ENCODE measurements at places on chromosomes 5 and 9.

DNA sequence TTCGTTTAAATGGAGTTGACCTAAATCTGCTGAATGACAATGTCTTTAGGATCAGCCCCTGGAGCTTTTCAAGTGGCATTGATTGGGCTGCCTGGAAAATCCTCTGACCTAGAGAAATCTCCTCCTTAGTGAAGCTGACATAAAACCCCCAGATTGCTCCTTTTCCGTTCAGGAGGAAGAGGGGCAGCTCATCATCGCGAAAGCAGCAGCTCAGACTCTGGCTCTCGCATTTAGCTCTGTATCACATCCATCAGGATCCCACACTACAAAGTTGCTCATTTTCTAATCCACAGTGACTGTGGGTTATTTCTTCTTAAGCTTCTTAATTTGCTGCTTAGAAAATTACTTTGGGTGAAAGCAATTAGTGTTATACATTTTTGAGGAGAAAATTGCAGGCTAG is 373.7 kb downstream of the ENC1 start:
- no peak for DNase-seq

GRCh38 chr9:93662952-93663572 is 86.7 kb downstream of the PHF2 start:
- DNase-seq = no peak

- DNase-seq = no peak
Observed at GRCh38 chr5:32278406-32278805, 34.3 kb downstream of the MTMR12 start.

DNA sequence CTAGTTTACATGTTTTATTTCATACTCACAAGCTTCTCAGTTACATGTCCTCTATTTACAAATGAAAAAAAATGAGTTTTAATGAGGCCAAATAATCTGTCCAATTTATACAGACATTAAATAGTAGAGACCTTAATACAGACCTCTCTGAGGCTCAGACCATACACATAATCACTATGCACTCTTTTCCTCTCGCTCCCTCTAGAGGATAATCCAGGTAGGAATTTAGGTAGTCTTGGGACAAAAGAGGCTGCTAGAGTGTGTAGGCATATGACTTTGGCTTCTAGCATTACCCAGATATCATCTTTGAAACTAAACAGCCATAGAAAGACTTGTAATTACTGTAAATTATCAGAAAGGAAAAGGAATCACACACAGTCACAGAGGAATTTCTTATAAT is 444.7 kb downstream of the HINT1 start:
- no peak for DNase-seq

- peak; percentile 27 for DNase-seq
Observed at GRCh38 chr5:76256116-76256889, 146.8 kb upstream of the IQGAP2 start.

DNA sequence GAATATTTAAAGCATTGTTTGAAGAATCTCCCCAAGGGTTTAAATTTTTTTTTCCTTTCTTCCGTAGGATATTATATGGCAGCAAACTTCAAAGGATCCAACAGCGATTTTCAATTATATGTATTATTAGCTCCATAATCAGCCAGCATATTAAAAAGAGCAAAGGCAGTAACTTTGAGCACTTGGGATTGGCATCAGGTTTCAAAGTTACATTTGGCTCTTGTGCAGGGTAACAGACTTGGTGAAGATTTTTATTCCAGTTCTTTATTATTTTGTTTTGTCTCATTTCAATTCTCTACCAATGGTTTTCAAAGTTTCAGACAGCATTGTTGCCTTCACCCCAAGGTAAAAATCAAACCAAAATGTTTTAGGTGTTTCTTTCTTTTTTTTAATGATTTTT is 116.7 kb upstream of the ZNF366 start:
- DNase-seq = no peak

DNA sequence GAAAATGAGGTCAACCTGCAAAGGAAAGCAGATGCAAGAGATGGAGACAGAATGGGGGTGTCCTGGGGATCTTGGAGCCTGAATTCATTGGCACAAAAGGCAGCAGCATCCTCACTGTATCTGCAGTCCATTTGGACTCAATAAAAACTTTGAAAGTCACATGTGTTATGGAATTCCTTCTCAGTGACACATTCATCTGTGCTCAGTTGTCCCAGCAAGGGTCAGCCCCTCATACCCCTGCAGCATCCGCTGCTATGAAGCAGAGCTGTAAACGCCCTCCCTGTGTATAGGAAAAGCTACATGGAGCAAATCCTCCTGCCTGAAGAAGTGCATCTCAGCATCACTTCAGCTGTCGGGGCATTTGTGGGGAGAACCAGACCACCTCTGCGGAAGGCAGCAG is 14.5 kb upstream of the RARS1 start:
- DNase-seq = no peak

- no peak for DNase-seq
Observed at GRCh38 chr9:135584371-135584770, 22.8 kb downstream of the PAEP start.

GRCh38 chr5:93800988-93801811 is 59.8 kb upstream of the POU5F2 start:
- DNase-seq = peak; percentile 58

DNA sequence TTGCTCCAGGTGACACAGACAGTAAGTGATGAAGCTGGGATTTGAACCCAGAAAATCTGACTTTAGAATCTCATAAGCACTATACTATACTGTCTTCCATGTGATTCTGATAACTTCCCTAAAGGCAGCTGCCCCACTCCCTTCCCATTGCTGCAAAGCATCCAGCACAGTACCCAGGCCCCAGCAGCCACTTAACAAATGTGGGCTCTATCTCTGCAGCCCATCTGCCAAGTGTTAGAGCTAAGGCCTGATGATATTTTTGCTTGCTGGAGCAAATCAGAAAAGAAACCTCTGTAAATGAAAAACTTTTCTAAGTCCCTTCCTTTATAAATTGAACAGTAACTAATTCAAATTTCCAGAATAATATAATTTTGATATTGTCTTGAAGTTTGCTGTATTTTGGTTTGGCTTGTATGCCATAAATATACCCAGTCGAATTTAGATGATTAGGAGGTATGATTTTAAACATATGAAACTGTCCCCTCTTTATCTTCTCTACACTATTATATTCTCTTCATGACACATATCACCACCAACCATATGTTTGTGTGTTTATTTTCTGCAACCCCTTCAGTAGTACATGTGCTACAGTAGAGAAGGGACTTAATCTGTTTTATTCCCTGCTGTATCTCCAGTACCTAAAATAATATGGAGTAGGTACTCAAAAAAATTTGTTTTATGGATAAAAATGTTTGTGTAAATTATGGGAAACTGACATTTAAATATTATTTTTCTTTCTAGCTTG is 63.8 kb downstream of the SMIM15 start:
- no peak for DNase-seq

Data from NCI-H2029 treated with DMSO at 0.1 percent for 48 hours (cell line).